ENCODE measurements at places on chromosomes 2 and 18.
A peak's percentile ranks its signal among the peaks of the same experiment; 100 is the strongest.

DNA sequence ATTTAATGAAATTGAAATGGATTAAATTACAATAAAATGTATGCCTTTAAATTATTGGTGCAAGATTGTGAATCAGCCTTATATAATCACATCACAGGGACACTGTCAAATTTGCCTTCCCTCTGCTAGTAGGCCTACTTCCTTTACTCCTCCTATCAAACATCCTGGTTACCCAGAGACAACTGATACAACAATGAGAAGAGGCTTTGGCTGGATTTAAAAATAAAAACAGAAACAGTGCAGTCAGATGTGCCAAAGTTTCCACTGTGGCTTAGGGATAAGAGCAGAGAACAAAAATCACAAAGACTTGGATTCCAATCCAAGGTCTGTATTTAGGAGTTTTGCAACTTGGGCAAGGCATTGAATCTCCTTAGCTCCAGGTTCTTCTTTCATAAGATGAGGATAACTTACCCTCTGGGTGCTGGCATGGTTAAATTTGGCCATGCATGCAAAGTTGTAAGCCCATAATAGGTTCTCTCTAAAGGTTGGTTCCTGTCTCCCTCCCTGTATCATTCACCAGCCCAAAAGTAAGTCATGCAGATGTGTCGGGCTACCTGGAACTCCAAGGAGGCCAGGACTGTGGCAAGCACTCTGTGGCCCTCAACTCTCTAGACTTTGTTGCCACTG, 99.3 kb upstream of the LRATD1 start:
- no peak for DNase-seq

DNA sequence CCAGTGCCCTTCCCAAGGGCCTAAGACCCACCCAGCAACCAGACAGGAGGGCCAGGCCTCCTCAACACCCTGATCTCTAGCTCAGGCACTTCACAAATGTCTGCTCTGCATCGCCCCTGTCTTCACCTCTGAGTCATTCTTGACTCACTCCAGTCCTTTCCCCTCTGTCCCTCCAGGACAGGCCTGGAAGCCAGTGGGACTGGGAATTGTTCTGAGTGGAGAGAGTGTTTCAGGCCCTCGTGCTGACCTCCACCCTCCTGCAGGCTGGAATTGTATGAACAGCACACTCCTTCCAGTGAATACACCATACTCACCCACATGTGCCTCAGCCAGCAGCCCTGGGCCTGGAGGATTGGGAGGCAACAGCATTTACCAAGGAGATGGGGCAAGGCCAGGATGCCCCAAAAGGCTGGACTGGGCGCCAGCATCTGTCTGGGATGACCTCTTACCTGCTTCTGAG, 304.2 kb downstream of the CYP26B1 start:
- DNase-seq: no peak

DNA sequence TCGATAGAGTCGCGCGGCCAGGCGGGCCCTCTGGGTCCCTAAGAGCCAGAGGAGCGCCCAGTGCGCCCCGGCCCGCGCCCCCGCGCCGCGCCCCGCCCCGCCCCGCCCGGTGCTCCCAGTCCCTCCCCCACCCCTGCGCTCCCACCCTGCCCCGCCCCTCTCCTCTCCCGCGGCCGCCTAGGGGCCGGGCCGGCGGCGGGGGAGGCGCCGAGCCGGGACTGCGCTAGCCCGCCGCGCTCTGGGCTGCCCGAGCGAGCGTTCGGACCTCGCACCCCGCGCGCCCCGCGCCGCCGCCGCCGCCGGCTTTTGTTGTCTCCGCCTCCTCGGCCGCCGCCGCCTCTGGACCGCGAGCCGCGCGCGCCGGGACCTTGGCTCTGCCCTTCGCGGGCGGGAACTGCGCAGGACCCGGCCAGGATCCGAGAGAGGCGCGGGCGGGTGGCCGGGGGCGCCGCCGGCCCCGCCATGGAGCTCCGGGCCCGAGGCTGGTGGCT, at the start of gene GPC1:
Gene GPC1 (plus strand): TSS at position 207 of the 491 bp plus-strand sequence. CDS start 256 bp downstream, at position 463.
- DNase-seq: peak; percentile 64

GRCh38 chr2:98569197-98569793, 39.0 kb downstream of the COA5 start:
- DNase-seq: peak; percentile 59

DNA sequence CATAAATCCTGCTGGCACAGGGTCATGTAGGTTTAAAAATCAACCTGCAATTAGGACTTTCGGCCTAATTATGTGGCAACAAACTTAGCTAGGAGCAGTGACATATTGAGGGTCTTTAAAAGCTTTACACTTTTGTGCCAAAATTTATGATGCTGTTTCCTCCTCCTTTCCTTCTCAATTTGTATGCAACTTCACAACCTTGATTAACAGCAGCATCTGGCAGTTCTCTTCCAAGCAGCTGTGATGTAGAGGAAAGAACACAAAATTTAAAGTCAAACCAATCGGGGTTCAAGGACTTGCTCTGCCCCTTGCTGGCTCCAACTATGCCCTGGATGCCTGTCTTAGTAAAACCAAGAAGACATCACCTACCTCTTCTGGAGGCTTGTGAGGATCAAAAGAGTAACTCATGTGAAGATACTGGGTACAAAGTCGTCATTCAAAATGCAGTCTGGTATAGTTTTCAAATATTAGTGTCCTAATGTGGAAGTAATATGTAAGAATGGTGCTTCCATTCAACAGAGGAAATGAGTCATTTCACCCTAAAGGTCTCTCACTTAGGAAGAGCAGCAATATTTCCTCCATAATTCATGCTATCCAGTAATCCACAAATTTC, 94.7 kb downstream of the ANKRD44 start:
- DNase-seq: peak; percentile 42

All from NAMALWA (cell line).